GM23338 (cell line): ENCODE measurements at places on chromosomes 12 and 14. TPM values are rescaled to one million over a fixed set of nuclear protein-coding genes. Genes with fewer than 3 reads are reported as not detected.

DNA sequence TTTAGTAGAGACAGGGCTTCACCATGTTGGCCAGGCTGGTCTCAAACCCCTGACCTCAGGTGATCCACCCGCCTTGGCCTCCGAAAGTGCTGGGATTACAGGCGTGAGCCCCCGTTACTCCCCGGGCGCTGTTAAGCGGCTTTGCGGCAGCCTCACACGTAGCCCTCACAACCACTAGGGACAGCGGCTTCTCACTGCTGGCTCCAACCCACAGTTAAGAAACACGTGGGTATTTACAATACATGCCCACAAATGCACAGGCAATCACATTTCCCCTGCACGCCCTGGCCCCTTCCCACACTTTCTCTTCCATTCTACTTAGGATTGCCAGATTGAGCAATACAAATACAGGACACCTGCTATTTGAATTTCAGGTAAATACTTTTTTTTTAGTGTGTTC is 37.0 kb upstream of the EIF5 start:
- peak; percentile 54 for DNase-seq
- H3K27me3 ChIP-seq: no peaks in the 10 kb centered on the region
- H3K36me3 ChIP-seq: no peaks in the 10 kb centered on the region
- no peak overlapping the region for H3K4me3 ChIP-seq

DNA sequence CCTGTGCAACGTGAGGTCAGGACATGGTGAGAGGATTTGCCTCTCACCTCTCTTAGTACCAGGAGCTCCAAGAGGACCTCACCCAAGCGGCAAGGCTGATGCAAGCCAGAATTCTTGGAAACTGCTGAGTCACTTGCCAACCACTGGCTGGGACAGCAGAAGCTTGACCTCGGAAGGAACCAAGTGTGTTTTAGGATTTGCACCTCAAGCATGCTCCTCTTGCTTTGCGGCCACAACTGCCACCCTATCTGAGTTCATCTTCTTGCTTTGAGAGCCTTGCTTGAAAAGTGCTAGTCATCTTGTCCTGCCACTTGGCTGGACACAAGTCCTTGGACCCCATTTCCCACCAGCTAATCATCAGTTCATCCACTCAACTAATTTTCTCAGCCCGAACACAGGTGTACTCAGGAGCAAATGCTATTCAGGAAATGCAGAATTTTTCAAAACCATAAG is 195.8 kb downstream of the SLC25A21 start:
- H3K4me1 ChIP-seq: no peaks in the 10 kb centered on the region
- no peak overlapping the region for H3K27ac ChIP-seq
- H3K4me3 ChIP-seq: no peak overlapping the region
- H3K36me3 ChIP-seq: no peaks in the 10 kb centered on the region

GRCh38 chr12:46572644-46573346 is 200.2 kb upstream of the SLC38A2 start:
- DNase-seq: no peak
- no peak overlapping the region for H3K27ac ChIP-seq

DNA sequence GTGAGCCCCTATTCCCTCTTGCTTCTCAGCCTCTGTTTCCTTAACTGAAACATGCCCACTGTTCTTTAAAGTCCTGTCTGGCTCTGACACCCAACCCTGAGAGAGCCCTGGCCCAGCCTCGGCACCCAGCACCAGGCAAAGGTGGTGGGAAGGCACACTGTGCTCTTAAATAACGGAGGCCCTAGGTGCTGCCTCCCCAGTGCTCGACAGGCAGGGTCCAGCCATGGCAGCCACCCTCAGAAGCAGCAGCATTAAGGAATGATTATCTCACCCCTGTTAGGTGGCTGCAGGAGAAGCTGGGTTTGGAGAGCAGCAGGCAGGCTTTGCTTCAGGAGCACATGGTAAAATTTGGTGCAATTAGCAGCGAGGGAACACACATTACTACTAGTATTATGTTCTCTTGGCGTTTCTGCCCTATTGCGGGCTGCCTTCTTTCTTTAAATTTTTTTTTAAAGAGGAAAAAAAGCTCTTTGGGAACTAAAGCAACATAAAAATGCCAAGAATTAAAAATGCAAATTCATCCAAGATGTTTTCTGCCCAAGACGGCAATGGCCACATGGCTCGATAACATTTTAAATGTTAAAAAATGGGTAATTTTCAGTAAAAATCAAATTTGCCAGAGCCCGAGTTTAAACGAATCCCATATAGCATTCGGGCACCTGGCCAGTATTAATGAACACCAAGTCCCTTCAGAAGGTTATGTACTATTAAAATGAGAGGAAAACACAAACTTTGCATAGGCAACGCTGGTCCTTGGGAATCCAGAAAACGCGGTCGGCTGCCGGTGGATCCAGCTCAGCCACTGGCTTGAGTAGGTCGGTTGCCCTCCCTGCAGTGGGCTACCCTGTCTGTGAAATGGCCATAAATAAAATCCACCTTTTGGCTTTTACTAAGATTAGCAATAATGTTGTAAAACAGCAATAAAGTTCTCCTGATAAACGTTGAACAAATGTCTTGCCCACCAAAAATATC is 152.2 kb downstream of the BCL11B start:
- 0 out of 2 replicates have a peak, but pooled peaks cover 7% of the 10 kb centered on the region for H3K27me3 ChIP-seq
- no peak for DNase-seq
- peaks cover 14% of the 10 kb centered on the region for H3K4me1 ChIP-seq

GRCh38 chr14:95387826-95388445 is 68.2 kb upstream of the CLMN start:
- H3K36me3 ChIP-seq: no peaks in the 10 kb centered on the region
- no peak for DNase-seq
- H3K27ac ChIP-seq: no peak overlapping the region

DNA sequence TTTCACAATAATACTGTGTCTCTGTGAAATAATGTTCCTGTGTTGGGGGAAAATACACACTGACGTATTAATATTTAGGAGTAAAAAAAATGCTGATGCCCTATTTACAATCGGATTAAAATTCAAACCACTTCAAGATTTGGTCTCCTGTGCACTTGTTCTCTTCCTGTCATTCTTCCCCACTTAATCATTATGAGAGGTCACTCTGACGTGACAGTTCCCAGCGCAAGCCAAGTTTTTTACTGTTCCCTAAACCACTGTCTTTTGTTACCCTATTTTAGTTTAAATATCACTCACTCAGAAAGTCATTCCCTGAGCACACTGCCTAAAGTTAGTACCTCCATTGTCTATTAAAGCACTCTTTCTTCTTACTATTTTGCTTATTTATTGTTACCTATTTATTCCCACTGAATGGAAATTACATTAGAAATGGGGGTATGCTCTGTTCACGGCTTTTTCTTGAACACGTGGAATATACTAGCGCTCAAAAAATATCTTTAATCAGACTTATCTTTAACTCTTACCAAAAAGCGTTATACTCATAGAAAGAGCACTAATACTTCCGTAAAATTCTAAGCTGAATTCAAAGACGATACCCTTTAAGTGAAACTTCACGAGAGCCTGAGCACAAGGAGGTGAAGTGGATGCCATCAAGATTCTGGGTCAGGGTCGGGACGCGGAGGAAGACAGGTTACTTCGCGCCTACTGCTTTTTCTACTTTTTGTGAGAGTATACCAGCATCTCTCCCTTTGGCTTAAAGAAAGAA is 670 bp upstream of the PSMA3 start:
- peaks cover 16% of the 10 kb centered on the region for H3K4me1 ChIP-seq
- H3K36me3 ChIP-seq: no peaks in the 10 kb centered on the region
- DNase-seq: no peak
- H3K4me3 ChIP-seq: peak overlapping the region; percentile 65

GRCh38 chr14:105144666-105145380 is 23.8 kb downstream of the JAG2 start:
- H3K27me3 ChIP-seq: no peaks in the 10 kb centered on the region
- H3K27ac ChIP-seq: no peak overlapping the region
- no peaks in the 10 kb centered on the region for H3K4me1 ChIP-seq

GRCh38 chr12:68451261-68452077 is 119.3 kb upstream of the MDM1 start:
- peaks cover 55% of the 10 kb centered on the region for H3K4me1 ChIP-seq
- no peak overlapping the region for H3K4me3 ChIP-seq
- no peak overlapping the region for H3K27ac ChIP-seq
- no peak for DNase-seq
- H3K27me3 ChIP-seq: no peaks in the 10 kb centered on the region

GRCh38 chr12:1262011-1262410 is 271.0 kb downstream of the ERC1 start:
- H3K4me3 ChIP-seq: no peak overlapping the region
- H3K36me3 ChIP-seq: 0 out of 2 replicates have a peak, but pooled peaks cover 3% of the 10 kb centered on the region
- no peaks in the 10 kb centered on the region for H3K4me1 ChIP-seq
- H3K27ac ChIP-seq: no peak overlapping the region
- no peaks in the 10 kb centered on the region for H3K27me3 ChIP-seq

DNA sequence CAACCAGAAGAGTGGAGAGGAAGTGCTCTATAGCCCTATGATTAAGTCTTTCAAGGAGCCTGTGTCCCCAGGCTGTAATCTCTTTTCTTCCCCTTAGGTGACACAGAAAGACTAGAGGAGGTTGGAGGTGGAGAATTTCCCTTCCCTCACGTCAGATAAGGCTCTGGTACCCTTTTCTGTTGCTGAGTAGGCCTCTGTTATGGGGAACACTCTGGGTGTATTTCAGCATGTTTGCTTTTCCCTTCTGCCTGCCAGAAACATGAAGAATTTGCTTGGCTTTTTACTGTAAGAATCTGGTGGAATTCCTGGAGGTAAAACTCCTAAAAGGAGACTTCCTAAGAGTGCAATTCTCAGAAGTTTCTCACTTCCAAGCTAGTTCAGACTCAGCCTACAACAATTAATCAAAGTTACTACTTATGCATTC is 58.3 kb downstream of the SIX1 start:
- H3K27me3 ChIP-seq: no peaks in the 10 kb centered on the region
- no peak overlapping the region for H3K4me3 ChIP-seq
- DNase-seq: peak; percentile 38
- H3K27ac ChIP-seq: peak overlapping the region; percentile 5; the same call in 1 of the 2 replicates

DNA sequence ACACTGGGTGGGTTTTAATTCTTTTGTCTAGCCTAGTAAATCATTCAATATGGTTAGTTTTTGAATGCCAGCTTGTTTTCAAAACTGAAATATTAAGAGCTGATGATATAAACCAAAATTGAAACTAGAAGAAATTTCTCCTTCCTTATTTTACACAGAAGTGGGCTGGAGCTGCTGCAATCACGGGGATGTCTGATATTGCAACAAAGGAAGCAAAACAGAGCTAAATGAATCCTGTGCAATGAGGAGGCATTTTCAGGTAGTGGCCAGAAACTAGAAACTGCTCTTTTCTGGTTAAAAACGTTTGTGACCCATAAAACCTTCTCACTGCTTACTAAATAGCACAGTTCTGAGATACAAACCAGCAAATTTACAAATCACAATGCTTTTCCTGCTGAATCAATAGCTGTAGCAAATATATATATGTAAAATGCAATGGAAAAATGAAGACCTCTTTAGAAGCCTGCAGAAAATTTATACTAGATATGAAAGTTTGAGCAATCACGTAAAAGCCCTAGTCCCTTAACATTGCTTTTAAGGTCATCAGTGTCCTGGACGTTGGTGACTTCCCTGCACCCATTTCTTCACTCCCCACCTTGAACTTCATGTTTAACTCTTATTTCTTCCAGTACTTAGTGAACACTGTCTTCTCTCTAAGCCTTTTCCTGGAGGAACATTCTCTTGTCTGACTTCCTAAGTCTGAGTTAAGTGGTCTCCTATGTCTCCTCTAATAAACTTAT is 15.9 kb upstream of the LRRK2 start:
- H3K27ac ChIP-seq: no peak overlapping the region
- no peak for DNase-seq
- no peaks in the 10 kb centered on the region for H3K27me3 ChIP-seq
- H3K4me3 ChIP-seq: no peak overlapping the region

GRCh38 chr12:26177283-26177682 is 18.1 kb upstream of the SSPN start:
- H3K4me3 ChIP-seq: no peak overlapping the region
- DNase-seq: no peak
- H3K27me3 ChIP-seq: no peaks in the 10 kb centered on the region

- H3K4me3 ChIP-seq: peak overlapping the region; percentile 68; the same call in 1 of the 2 replicates
- no peaks in the 10 kb centered on the region; the same call in 1 of the 2 replicates for H3K36me3 ChIP-seq
- H3K27me3 ChIP-seq: no peaks in the 10 kb centered on the region
Observed at GRCh38 chr12:53502331-53502730, 1.2 kb downstream of the TARBP2 start.

DNA sequence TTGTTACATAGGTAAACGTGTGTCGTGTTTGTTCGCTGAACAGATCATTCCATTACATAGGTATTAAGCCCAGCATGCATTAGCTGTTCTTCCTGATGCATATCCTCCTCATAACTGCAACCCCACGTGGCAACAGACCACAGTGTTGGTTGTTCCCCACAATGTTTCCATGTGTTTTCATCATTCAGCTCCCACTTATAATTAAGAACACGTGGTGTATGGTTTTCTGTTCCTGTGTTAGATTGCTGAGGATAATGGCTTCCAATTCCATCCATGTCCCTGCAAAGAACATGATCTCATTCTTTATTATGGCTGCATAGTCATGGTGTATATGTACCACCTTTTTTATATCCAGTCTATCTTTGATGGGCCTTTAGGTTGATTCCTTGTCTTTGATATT is 1071.1 kb downstream of the SLC16A7 start:
- no peak overlapping the region for H3K4me3 ChIP-seq
- H3K27ac ChIP-seq: no peak overlapping the region
- H3K27me3 ChIP-seq: no peaks in the 10 kb centered on the region
- DNase-seq: no peak

- H3K4me3 ChIP-seq: no peak overlapping the region
- peaks cover 6% of the 10 kb centered on the region; the same call in 1 of the 2 replicates for H3K4me1 ChIP-seq
- no peaks in the 10 kb centered on the region for H3K36me3 ChIP-seq
- no peak for DNase-seq
- H3K27ac ChIP-seq: no peak overlapping the region
Observed at GRCh38 chr12:29164477-29165393, 15.7 kb downstream of the FAR2 start.

DNA sequence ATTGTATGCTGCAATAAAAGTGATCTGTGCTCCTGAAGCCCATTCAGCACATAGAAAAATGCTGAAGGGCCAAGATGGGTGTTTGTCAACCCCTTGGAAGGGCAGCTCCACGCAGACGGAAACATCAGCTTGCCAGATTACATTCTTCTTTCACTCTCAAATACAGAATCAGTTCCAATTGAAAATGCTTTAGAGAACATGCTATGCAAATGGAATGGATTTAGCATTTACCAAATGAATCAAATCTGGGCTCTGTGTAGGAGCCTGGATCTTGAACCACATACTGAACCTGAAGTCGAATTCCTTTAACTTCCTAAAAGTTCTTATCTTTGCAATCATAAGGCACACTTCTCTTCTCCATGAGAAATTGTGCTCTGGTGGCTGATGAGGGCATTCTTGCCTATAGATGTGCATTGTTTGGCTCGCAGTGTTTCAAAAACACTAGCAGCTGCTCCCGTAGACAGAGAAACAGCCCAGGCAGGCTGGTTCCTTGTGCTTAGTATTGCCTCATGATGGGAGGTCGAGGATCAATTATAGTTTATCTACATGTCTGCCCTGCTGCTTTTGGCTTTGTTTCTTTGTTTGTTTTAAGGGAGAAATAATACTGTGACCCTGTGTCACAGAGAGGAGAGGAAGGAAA is 489.8 kb upstream of the FLRT2 start:
- no peak overlapping the region for H3K4me3 ChIP-seq
- no peaks in the 10 kb centered on the region for H3K36me3 ChIP-seq
- H3K27ac ChIP-seq: no peak overlapping the region

Gene USP30
- 5.0 and 6.1 TPM in 2 replicates for total RNA-seq

Gene SRRM4
- total RNA-seq: 0.63 and 0.93 TPM in 2 replicates

Gene AKAP3
- 1.9 and 3.2 TPM in 2 replicates for total RNA-seq

Gene TOMM20L
- not detected in 2 replicates for total RNA-seq

Gene IGFBP6
- total RNA-seq: 14.1 and 16.6 TPM in 2 replicates

Gene GPX2
- 1.8 and 2.2 TPM in 2 replicates for total RNA-seq

Gene SLC2A3
- total RNA-seq: 388 and 451 TPM in 2 replicates

Gene APOF
- total RNA-seq: not detected in 2 replicates

Gene PRR4
- 2.1 TPM in 2 replicates for total RNA-seq
